ENCODE measurements at places on chromosomes 13 and 19.

- no peak for ATAC-seq
Measured at GRCh38 chr13:27968316-27969081, 616 bp downstream of the CDX2 start.

DNA sequence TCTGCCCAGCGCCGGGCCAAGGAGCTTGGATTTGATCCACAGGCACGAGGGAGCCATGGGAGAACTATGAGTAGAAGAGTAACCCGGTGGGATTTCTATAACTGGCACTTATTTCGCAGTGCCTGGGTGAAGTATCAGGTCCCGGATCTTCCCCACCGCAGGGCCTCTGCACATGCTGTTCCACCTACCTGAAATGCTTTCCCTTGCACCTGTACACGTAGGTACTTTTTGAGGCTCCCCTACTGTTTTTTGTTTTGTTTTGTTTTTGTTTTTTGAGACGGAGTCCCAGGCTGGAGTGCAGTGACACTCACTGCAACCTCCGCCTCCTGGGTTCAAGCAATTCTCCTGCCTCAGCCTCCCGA lies 402 bp upstream of the KANK3 start:
- no peak for ATAC-seq

- no peak for ATAC-seq
Measured at GRCh38 chr19:11067356-11068113, 21.7 kb upstream of the LDLR start.

DNA sequence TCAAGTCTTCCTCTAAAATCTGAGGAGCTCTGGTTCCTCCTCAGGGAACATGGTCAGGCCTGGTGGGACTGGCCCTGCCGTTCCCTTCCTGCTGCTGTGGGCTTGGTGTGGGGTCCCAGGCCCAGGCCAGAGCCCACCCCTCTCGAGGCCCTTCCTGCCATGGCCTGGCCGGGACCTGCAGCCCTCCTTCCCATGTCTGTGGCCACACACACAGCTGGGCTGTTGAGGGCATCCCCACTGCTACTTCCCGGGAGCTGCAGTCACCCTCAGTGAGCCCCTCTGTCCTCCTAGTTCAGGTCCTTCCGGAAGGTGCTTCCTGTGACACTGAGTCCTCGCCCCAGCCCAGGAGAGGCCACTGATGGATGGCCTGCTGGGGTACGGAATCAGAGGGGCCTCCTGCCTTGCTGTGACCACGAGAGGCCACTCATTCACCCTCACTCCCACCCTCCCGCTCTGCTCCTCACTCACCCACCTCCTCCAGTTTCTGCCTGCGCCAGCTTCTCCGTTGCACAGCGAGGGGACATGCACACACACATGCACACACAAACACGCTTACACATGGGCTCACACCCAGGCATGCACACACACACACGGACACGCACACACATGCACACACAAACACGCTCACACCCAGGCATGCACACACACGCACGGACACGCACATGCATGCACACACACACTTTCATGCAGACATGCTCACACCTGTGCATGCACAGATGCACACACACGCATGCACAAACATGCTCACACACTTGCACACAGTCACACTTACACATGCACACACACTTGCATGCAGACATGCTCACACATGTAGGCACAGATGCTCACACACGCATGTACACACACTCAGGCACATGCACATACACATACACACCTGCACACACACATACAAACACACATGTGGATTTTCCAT lies 7.3 kb upstream of the MCF2L start:
- ATAC-seq: no peak

GRCh38 chr19:8614455-8614854 lies 3.9 kb upstream of the ADAMTS10 start:
- no peak for ATAC-seq

GRCh38 chr13:70923863-70924752 lies 815.9 kb upstream of the KLHL1 start:
- no peak for ATAC-seq

DNA sequence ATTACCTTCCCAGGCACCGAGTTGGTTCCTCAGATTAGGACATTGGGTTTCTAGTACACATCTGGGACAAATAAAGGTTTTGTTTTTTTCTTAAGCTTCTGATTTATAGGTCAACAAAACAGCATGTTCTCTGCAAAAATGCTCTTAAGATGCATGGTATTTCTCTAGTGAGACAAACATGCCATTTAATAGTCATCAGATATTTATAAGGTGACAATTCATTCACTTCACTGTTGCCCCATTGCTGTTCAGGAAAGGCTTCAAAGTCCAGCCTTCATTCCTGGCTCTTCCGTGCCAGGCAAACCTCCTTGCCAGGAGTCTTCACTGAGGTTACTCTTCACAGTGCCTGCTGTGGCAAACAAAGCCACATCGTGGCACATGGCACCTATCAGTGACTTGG lies 156.3 kb upstream of the FNDC3A start:
- no peak for ATAC-seq

GRCh38 chr13:31670831-31671617 lies 68.3 kb upstream of the RXFP2 start:
- ATAC-seq: peak; percentile 48

DNA sequence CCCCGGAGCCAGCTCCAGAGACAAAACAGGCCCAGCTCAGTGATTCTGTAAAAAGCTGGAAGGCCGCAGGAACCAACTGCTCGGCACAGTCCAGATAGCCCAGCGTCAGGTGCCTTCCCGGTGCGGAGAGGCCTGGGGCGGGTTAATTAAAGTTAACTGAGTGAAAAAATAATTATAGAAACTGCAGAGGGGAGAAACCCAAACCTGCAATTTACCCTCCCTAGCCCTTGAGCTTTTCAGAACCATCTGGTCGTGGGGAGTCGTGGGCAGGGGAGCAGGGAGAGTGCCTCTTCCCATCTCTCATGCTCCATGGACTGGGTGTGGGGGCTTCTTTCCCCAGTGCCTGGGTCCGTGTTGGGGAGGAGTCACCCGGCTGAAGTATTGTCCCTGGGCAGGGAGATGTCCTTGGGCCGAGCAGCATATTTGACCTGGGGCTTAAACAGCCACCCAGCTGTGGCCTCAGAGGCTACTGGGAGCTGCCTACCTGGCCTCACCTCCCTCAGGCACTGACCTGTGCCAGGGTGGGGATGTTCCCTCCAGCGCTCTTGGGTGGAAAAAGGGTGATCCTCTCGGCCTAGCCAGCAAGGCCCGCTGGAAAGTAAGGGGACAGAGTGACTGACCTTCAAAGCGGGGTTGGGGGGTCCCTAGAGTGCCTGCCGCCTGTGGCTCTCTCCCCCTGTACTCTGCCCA lies 65.9 kb downstream of the CHST8 start:
- ATAC-seq: no peak

DNA sequence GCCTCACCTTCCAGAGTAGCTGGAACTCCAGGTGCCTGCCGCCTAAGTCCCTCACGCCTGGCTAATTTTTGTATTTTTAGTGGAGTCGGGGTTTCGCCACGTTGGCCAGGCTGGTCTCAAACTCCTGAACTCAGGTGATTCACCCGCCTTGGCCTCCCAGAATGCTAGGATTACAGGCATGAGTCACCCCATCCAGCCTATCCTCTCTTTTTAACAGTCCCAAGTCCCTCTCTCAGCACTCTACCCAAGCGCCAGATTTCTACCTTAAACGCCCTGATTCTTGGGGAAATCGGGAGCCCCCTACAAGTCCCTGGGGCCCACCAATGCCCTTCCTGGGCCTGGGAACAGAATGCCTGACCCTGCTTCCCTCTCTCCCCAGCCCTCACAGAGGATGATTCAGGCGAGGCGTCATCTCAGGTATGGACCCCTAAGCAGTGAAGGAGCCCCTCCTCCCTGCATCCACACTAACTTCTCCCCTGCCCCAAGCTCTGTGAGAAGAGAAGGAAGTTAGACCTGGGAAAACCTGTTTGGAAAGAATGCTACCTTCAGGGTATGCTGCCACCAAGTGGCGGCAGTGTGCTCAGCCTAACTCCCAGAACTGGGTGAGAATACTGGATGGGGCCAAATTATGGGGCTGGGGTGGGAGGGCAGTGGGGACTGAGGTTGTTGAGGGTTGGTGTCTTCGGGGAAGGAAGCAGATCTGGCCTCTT lies 20.8 kb upstream of the EBI3 start:
- ATAC-seq: peak; percentile 50

GRCh38 chr13:100875392-100876043 lies 200.9 kb upstream of the TMTC4 start:
- peak; percentile 90 for ATAC-seq

DNA sequence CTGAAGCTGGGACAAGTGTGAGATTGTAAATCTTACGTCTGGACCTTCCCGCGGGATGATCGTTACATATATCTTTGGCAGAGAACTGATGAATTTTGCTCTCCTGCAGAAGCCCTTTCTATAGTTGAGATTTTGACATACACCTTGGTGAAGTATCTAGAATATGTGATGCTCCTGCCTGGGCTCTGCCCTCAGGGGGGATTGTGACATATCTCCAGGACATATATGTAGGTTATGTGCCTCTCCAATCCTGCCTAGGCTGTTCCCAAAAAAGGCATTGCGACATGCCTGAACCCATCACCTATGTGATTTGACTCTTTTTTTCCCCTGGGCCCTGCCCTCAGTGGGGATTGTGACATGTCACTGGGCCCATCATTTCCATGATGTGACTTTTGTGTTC lies 76.6 kb downstream of the ZNF208 start:
- ATAC-seq: no peak

DNA sequence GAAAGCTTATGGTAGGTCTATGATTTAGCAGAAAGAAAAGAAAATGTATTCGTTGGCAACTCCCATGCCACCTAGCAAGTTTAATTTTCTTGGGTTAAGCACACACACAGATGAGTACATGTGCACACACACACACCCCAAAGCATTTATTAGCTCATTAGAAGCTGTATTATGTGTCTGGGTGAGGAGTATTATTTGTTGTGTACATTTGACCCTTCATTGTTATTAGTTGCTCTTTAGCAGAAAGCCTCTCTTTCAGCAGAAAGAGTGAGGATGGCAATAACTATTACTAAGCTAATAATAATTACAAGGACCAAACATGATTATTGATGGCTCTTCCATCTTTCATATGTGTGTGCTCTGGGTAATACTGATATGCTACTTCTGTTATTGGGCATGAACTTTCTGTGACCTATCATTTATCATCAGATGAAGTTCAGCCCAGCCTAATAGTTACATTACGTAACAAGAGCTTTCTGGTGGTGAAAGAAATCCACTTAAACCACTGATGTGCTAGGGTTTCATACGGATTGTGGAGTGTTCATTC lies 177.4 kb upstream of the OBI1 start:
- ATAC-seq: no peak

- ATAC-seq: no peak
Measured at GRCh38 chr19:35240327-35240726, 8.5 kb upstream of the LSR start.

- ATAC-seq: no peak
Measured at GRCh38 chr13:20405691-20406090, 120.0 kb downstream of the CRYL1 start.

GRCh38 chr13:37529751-37530385 lies 68.7 kb downstream of the POSTN start:
- ATAC-seq: no peak

- no peak for ATAC-seq
Measured at GRCh38 chr19:11581740-11582139, 4.3 kb upstream of the ACP5 start.

DNA sequence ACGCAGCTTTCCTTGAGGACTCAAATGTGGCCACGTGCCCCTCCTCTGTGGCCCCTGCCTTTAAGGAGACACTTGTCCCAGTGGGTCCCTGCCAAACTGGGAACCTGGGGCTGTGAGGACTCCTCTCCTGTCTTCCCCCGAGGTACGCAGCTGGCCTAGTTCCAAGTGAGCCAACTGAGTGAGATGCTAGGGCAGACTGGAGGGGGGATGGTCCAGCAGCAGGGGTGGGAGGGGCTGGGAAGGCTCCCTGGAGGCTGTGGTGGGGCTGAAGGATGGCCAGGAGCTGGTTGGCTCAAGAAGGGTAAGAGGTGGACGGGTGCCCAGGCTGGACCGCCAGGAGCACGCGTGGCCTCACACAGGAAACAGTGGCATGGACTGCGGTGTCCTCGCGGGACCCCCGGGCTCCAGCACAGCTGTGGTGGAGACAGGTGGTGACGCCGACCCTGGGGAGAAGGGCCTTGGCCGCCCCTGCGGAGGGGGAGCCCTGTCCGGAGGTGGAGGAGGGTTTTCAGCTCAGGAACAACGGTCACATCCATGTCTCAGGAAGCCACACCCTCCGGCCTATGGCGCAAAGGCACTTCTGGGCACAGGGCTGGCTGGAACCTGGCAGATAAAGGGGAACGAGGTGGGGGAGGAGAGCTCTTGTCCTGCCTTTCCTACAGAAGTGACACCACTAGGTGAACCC lies 45.8 kb downstream of the MLLT1 start:
- no peak for ATAC-seq

GRCh38 chr19:37353968-37354367 lies 16.9 kb upstream of the ZNF527 start:
- ATAC-seq: no peak

DNA sequence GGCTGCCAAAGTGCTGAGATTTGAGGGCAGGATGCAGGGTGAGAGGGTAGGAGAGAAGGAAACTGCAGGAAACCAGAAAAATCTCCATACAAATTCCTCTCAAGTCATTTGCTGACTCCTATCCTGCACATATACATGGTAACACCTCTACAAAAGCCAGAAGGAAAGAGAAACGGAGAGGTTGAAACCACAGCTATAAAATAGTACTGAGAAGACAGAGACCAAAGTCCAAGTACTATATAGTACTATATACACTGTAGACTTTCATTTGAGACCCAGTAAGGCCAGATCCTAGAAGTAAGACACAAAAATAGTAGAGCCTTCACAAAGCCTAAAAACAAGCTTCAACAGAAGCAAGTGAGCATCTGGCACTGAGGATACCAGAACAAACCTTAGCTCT lies 103.1 kb downstream of the UGGT2 start:
- ATAC-seq: no peak

DNA sequence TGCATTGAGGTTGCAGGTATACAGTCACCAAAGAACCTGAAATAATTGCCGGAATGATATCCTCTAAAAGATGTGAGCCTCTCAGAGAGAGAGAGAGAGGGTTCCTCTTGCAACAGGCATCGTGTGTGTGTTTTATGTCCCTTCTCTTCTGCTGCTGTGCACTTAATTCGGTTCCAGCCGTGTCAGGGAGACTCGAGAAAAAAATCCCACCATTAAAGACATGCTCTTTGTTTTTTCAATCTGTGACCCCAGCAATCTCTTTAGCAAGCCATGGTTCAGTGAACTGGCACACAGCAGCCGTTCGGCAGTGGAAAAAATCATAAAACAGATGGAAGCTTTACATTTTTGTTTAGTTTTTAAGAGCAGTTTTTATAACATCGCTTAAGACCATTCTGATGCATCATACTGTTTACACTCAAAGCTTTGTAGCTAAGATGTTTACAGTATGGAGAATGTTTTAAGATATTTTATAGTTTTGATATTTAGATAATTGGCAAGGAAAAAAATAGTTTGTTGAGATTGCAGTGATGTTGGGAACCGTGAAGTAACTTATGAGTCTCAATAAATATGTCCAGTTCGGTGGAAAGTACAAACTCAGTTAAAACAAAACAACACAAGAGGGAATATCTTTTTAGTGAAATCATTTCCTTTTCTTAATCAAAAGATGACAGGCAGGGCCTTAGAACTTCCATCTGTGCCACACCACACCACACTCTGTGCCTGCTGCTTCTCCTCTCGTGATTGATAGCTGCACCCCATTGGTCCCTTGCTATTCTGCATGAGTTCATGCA lies 31.2 kb upstream of the ZNF536 start:
- no peak for ATAC-seq

GRCh38 chr19:49809941-49810389 lies 3.1 kb downstream of the FUZ start:
- no peak for ATAC-seq

- ATAC-seq: peak; percentile 97
Measured at GRCh38 chr19:50003810-50004419, 21.3 kb downstream of the VRK3 start.
